Naive thymus-derived CD8-positive, alpha-beta T cell (primary cell): ENCODE measurements at places on chromosomes 13 and 19. TPM values are rescaled to one million over a fixed set of nuclear protein-coding genes. Genes with fewer than 3 reads are reported as not detected.

GRCh38 chr13:105971738-105972137 is 563.7 kb downstream of the EFNB2 start:
- H3K36me3 ChIP-seq = no peaks in the 10 kb centered on the region
- no peak overlapping the region for H3K4me3 ChIP-seq
- H3K27ac ChIP-seq = no peak overlapping the region
- no peak for DNase-seq

- peaks cover 42% of the 10 kb centered on the region for H3K4me1 ChIP-seq
- peaks cover 52% of the 10 kb centered on the region for H3K36me3 ChIP-seq
- no peak for DNase-seq
- no peaks in the 10 kb centered on the region for H3K27me3 ChIP-seq
Observed at GRCh38 chr19:57389194-57389729, 392 bp upstream of the ZNF548 start.

DNA sequence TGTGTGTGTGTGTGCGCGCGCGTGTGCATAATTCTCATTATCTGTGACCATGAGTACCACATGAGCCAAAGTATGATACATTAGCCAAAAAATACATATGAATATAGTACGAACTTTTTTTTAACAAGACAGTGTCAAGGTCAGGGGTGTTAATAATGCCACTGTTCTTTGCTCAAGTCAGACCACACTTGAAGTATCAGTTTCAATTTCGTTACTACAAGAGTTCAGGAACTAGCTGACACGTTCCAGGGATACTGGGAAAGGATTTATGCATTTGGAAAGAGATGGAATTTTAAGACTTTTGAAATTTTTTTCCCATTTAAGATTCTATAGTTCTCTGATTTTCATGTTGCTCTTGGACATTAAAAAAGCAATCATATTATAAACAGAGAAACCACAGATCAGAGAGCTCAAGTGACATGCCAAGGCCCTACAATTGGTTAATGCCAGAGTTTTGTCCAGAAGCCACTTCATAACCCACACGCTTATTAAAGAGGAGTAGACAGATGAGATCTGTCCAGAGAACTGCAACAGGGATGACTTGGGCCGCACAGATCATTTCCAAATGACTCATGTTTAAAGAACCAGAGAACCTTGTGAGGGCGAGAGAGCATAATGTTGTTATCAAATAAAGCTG is 718.8 kb upstream of the SGCG start:
- H3K27me3 ChIP-seq = no peaks in the 10 kb centered on the region
- H3K4me1 ChIP-seq = no peaks in the 10 kb centered on the region
- H3K4me3 ChIP-seq = no peak overlapping the region

- no peak for DNase-seq
- peak overlapping the region; percentile 96 for H3K4me3 ChIP-seq
- H3K27ac ChIP-seq = peak overlapping the region; percentile 96
- no peaks in the 10 kb centered on the region for H3K27me3 ChIP-seq
- H3K36me3 ChIP-seq = peaks cover 5% of the 10 kb centered on the region
- H3K4me1 ChIP-seq = peaks cover 26% of the 10 kb centered on the region
Observed at GRCh38 chr19:58498316-58499020, 13.3 kb downstream of the SLC27A5 start.

GRCh38 chr19:18496167-18496979 is 25.5 kb downstream of the ELL start:
- no peaks in the 10 kb centered on the region for H3K27me3 ChIP-seq
- peak; percentile 27 for DNase-seq
- H3K27ac ChIP-seq = peak overlapping the region; percentile 81
- peak overlapping the region; percentile 71 for H3K4me3 ChIP-seq
- peaks cover 40% of the 10 kb centered on the region for H3K4me1 ChIP-seq

GRCh38 chr13:103876571-103876970 is 810.4 kb upstream of the SLC10A2 start:
- DNase-seq = no peak
- no peak overlapping the region for H3K27ac ChIP-seq
- H3K36me3 ChIP-seq = no peaks in the 10 kb centered on the region
- H3K4me3 ChIP-seq = no peak overlapping the region

DNA sequence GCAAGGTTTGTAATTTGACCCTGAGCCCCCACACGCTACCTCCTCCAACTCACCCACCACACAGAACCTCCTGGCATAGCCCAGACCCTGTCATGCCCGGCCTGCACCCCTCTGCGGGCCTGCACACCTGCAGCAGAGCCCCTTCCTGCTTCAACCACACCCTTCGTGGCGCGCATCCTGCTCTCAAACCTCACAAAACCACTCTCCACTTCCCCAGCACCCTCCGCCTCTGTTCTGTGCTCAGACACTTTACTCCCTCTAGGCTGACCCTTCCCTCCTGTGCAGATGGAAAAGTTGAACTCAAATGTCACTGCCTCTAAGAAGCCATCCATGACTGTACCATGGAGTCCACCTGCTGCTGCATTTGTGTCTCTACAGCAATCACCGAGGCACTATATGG is 28.5 kb downstream of the FAAP24 start:
- H3K36me3 ChIP-seq = no peaks in the 10 kb centered on the region
- DNase-seq = peak; percentile 41
- H3K27me3 ChIP-seq = no peaks in the 10 kb centered on the region
- peak overlapping the region; percentile 1 for H3K4me3 ChIP-seq
- peaks cover 8% of the 10 kb centered on the region for H3K4me1 ChIP-seq

GRCh38 chr13:36639610-36640009 is 34.2 kb upstream of the SERTM1 start:
- no peak overlapping the region for H3K27ac ChIP-seq
- no peaks in the 10 kb centered on the region for H3K4me1 ChIP-seq
- no peak for DNase-seq
- no peak overlapping the region for H3K4me3 ChIP-seq
- no peaks in the 10 kb centered on the region for H3K27me3 ChIP-seq

GRCh38 chr13:47932950-47933923 is 67.8 kb downstream of the SUCLA2 start:
- peaks cover 1% of the 10 kb centered on the region for H3K4me1 ChIP-seq
- peaks cover 19% of the 10 kb centered on the region for H3K36me3 ChIP-seq
- H3K4me3 ChIP-seq = no peak overlapping the region
- H3K27me3 ChIP-seq = no peaks in the 10 kb centered on the region
- H3K27ac ChIP-seq = no peak overlapping the region

DNA sequence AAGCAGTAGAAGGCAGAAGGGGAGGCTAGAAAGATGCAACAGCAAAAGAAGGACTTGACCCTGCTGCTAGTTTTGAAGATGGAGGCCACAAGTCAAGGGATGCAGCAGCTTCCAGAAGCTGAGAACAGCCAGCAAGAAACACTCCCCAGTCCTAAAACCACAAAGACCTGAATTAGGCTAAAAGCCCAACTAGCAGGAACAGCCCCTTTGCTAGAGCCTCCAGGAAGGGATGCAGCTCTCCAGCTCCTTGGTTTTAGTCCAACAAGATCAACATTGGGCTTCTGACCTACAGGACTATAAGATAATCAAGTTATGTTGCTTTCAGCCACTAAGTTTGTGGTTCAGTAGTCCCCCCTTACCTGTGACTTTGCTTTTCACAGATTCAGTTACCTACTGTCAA is 10.5 kb upstream of the LATS2 start:
- H3K4me1 ChIP-seq = peaks cover 31% of the 10 kb centered on the region
- no peak for DNase-seq
- no peak overlapping the region for H3K4me3 ChIP-seq
- peak overlapping the region; percentile 45 for H3K27ac ChIP-seq
- H3K27me3 ChIP-seq = no peaks in the 10 kb centered on the region

GRCh38 chr13:50140153-50140552 is 124.9 kb downstream of the KCNRG start:
- peaks cover 11% of the 10 kb centered on the region for H3K4me1 ChIP-seq
- H3K4me3 ChIP-seq = no peak overlapping the region
- H3K27ac ChIP-seq = no peak overlapping the region
- peaks cover 18% of the 10 kb centered on the region for H3K27me3 ChIP-seq

GRCh38 chr19:12774588-12775555 is at the start of gene HOOK2:
HOOK2 (minus strand) TSS chr19:12775552; CDS start chr19:12775449, 103 bp downstream.
- no peaks in the 10 kb centered on the region for H3K27me3 ChIP-seq
- peak within 1 kb of the TSS; percentile 94 for H3K27ac ChIP-seq
- H3K36me3 ChIP-seq = peaks cover 2% of the 10 kb centered on the region
- peak; percentile 12 for DNase-seq
- H3K4me1 ChIP-seq = peaks cover 13% of the 10 kb centered on the region

- H3K27me3 ChIP-seq = no peaks in the 10 kb centered on the region
- DNase-seq = peak; percentile 88
- H3K4me1 ChIP-seq = peaks cover 63% of the 10 kb centered on the region
- peaks cover 71% of the 10 kb centered on the region for H3K36me3 ChIP-seq
- H3K27ac ChIP-seq = peak overlapping the region; percentile 92
- peak overlapping the region; percentile 14 for H3K4me3 ChIP-seq
Observed at GRCh38 chr19:39328046-39328705, 7.5 kb upstream of the LRFN1 start.

DNA sequence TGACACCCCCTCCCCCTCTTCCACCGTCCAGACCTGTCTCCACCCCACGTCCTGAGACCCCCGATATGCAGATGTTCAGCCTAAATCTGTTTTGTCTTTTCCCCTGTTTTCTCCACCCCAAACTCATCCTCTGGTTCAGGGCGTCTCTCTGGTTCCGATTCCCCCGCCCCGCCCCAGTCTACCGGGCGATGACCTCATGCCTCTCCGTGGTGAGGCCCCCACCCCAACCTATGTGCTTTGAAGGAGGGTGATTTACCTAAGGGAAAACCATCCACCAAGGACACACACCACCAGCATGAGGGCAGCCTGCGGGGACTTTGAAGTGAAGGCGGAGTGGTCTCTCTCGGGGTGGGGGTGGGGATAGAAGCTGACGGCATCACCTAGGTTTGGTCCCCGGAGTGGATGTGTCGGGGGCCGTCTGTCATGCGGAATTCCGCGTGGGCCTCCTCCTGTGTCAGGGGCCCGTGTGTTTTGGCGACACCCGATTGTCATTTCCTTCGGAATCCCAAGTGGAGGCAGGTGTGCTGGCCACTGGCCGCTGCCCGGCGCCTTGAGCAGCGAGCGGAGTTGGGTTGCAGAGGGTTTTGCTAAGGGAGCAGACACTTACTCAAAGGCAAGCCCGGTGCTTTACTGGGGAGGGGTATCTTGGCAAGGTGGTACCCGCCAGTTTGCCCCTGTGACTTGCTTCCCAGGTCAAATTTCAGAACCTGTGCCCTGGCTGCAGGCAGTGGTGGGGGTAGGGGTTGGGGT is 1.4 kb downstream of the FZR1 start:
- H3K36me3 ChIP-seq = no peaks in the 10 kb centered on the region
- H3K27ac ChIP-seq = peak overlapping the region; percentile 43
- H3K27me3 ChIP-seq = no peaks in the 10 kb centered on the region
- DNase-seq = no peak

GRCh38 chr13:39034085-39034484 is 3.8 kb downstream of the PROSER1 start:
- no peaks in the 10 kb centered on the region for H3K27me3 ChIP-seq
- peak overlapping the region; percentile 98 for H3K4me3 ChIP-seq
- DNase-seq = no peak
- H3K27ac ChIP-seq = peak overlapping the region; percentile 30

GRCh38 chr13:50936679-50937078 is 27.1 kb downstream of the RNASEH2B start:
- no peak overlapping the region for H3K4me3 ChIP-seq
- H3K4me1 ChIP-seq = peaks cover 15% of the 10 kb centered on the region
- peaks cover 27% of the 10 kb centered on the region for H3K36me3 ChIP-seq
- no peaks in the 10 kb centered on the region for H3K27me3 ChIP-seq

DNA sequence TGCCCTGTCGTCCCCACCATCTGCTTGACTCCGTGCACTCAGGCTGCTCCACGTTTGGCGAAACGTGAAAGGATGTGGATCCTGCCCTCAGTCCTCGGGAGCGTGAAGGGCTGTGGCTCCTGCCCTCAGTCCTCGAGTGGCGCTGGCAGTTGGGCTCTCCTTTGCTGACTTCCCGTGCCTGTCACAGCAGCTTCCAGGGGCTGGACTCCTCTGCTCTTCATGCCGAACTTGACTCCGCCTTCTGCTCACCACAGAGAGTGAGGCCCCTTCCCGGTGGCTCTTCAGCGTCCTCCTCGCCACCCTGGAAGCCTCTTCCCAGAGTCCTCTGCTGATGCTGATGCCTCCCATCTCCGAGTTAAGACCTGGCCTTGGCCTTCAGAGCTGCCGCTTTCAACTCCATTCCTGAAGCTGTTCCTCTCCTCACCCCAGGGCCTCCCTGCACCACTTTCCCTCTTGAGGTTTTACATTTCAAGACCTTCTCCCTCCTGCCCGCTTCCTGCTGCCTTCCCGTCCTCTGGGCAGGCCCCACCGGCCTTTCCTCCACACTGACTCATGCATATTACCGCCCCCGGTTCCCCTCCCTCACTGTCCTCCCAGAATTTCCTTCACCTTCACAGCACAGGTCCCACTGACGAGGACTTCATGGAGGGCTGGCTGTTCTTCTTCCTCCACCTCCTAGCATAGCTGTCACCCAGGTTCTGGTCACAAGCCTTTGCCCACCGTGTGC is 111.7 kb downstream of the SHISA2 start:
- no peaks in the 10 kb centered on the region for H3K36me3 ChIP-seq
- DNase-seq = no peak
- H3K4me1 ChIP-seq = peaks cover 7% of the 10 kb centered on the region
- no peak overlapping the region for H3K27ac ChIP-seq
- no peaks in the 10 kb centered on the region for H3K27me3 ChIP-seq

GRCh38 chr19:45889210-45889885 is 3.4 kb upstream of the IRF2BP1 start:
- H3K36me3 ChIP-seq = no peaks in the 10 kb centered on the region
- no peak overlapping the region for H3K4me3 ChIP-seq
- no peak for DNase-seq

DNA sequence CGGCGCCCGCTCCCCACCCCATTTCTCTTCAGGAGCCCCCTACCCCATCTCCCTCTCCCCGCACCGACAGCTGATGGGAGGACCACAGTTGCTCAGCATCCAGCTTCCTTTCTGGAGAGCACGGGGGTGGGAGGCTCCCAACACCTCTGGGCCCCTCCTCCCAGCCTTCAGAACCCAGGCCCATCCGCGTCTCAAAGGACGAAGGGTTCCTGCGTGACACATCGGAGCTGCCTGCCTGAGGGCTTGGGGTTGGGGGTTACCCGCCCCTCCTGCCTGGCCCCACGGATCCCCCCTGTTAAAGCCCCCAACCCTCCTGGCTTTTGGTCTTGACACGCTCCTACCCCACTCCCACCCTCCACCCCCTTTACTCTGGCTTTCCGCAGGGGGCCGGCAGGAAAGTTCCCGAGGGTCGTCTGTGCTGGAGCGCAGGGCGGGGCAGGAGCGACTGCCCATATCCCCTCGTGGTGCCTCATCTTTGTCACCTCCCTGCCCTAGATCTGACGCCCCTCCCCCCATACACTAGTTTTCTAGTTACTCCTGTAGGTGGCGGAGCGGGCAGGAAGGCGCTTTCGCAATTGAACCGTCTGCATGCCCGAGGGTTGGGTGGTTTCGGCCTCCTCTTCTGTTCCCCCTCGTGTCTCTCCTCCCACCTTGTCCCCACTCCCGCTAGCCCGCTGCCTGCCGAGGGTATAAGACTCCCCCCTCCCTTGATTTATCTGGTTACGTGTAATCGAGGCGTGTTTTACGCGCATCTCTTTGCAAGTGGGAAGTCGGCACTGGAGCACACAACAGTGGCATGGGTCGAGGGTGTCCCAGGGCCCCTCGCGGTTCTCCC is 924 bp downstream of the TRAPPC5 start:
- peak; percentile 89 for DNase-seq
- peaks cover 3% of the 10 kb centered on the region for H3K27me3 ChIP-seq
- peak overlapping the region; percentile 89 for H3K27ac ChIP-seq
- peak overlapping the region; percentile 89 for H3K4me3 ChIP-seq
- peaks cover 49% of the 10 kb centered on the region for H3K4me1 ChIP-seq
- H3K36me3 ChIP-seq = peaks cover 22% of the 10 kb centered on the region

ZNF865 gene
- 24.4 TPM for total RNA-seq

KCTD15 gene
- total RNA-seq = 0.16 TPM

SIGLEC9 gene
- total RNA-seq = 1.3 TPM

OR10H1 gene
- total RNA-seq = not detected

NKPD1 gene
- 0.85 TPM for total RNA-seq

POSTN gene
- total RNA-seq = not detected

GFY gene
- not detected for total RNA-seq

CELF5 gene
- 0.23 TPM for total RNA-seq

CD320 gene
- 34.4 TPM for total RNA-seq
